HL-60 (cell line): ENCODE measurements at places on chromosomes 16 and 17.

- no peak for DNase-seq
These were observed 115.1 kb upstream of the ZKSCAN2 start for GRCh38 chr16:25372716-25373115.

DNA sequence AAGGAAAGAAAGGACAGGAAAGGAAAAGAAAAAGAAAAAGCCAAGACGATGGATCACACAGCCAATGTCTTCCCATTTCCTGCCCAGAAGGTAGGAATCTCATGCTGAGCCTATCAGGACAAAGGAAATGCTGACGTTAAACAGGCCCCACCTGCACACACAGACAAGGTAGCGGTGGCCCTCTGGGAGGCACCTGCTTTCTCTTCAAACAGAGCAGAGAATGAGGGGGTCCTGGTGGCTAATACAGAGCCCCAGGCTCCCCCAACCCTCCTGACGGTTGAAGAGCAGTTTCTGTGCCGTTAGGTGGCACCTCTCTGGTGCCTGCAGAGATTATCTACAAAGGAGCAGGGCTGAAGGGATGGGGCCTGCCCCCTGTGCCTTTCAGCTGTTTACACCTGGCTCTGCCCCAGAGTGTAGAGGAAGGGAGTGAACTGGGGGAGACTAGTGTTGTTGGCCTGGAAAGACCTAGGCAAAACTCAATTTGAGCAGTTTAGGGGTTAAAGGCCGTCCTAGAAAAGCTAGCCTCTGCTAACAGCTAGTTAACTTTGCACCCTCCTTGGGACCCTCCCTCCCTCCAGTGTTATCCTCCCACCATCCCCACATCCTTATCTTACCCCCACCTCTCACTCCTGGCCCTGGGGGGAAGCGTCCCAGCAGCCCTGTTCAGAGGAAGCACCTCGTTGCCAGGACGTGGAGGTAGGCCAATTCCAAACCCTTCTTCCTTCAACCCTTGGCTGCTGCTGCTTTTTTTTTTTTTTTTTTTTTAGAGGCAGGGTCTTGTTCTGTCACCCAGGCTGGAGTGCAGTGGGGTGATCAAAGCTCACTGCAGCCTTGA lies 56.3 kb downstream of the ARHGAP27 start:
- no peak for DNase-seq

GRCh38 chr17:47063475-47063874 lies 84.4 kb upstream of the RPRML start:
- no peak for DNase-seq

DNA sequence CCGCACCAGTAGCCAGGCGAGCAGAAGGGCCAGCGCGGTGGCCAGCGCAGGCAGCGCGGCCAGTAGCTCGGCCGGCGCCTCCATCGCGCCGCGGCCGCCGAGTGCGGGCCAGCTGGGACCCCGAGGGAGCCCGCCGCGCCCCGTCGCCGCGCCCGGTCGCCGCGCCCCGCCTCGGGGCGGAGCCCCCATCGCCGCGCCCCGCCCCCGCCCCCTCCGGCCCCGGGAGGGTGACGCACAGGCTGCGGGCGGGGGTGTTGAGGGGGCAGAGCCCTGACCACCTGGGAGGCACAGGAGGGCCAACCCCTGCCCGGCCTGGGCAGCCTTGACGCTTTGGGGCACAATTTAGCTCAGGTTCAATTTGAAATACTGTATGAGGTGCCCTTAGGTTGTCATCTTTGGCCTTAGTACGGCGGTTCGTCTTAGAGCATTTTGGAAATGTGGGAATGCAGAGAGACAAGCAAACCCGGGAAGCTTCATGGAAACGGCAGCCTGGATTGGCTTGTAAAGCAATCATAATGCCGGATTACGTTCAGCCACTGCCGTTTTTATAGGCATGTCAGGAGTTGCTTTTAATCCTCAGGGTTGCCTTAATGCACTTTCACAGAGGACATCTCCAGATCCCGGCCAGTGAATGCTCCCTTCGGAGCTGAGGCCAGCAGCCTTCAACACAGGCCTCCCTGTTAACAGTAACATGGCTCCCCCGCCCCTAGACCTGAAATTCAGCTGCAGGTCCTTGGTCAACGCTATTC lies at the start of gene MXRA7:
MXRA7 (minus strand) TSS at position 103 of the 749 bp plus-strand sequence; CDS start at position 84, 19 bp downstream.
- no peak for DNase-seq

DNA sequence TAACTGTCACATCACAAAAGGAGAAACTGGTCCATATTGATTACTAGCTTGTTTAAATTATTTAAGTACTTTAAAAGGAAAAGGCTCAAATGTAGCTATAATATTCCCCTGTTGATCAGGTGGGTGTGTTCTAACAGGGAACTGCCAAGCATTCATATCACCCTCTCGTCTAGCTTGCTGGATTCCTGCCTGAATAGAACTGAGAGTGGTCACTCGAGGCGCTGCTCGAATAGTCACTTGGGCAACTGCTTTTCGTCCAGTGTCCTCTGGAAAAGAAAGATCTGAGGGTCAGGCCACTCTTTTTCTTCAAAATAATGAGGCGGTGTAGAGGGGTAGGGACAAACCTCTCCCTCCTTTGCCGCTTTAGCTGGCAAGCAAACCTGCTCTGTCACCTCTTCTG lies 36.4 kb upstream of the USP22 start:
- DNase-seq: no peak

DNA sequence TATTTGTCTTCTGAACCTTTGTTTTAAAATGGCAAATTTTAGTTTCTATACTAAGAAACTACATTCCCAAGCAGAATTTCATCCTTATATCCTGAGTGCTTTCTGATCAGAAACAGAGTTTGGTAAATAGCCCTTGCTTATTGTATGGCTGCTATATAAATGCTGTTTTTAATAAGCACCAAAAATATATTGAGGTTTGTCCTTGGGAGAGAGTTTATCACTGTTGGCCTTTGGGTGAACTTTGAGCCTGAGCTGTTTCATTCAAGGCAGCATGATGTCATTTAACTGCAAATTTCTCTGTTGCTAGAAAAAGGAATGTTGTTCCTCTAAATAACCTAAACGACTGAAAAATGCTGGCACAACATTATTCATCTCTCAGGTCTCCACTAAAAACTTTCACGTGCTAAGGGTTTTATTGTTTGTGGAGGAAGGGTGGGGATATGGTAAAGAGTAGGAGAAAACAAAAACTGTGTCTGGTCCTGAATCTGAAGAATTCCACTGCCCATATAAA lies 334.3 kb upstream of the TBX2 start:
- DNase-seq: no peak

GRCh38 chr17:18145811-18146210 lies 37.3 kb downstream of the MYO15A start:
- no peak for DNase-seq

DNA sequence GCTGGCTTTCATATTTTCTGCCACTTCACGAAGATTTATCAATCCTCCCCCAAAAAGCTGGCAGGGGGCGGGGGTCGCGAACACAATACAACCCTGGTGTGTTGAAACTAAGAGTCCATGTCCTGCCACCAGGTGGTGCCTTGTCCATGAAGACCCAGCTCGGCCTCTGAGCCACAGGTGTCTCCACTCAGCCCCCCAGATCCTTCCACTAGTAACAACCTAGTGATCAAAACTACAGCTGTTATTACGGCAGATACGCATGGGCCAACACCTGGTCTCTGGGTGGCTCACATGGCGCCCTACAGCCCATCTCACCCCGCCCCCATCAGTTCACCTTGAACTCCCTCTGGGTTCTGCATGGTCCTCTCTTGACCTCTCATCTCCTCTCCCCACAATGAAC lies 27.7 kb downstream of the USP7 start:
- DNase-seq: no peak

GRCh38 chr17:39660397-39661385 lies 4.5 kb upstream of the TCAP start:
- DNase-seq: no peak
